ENCODE measurements at places on chromosomes 7 and 10.

DNA sequence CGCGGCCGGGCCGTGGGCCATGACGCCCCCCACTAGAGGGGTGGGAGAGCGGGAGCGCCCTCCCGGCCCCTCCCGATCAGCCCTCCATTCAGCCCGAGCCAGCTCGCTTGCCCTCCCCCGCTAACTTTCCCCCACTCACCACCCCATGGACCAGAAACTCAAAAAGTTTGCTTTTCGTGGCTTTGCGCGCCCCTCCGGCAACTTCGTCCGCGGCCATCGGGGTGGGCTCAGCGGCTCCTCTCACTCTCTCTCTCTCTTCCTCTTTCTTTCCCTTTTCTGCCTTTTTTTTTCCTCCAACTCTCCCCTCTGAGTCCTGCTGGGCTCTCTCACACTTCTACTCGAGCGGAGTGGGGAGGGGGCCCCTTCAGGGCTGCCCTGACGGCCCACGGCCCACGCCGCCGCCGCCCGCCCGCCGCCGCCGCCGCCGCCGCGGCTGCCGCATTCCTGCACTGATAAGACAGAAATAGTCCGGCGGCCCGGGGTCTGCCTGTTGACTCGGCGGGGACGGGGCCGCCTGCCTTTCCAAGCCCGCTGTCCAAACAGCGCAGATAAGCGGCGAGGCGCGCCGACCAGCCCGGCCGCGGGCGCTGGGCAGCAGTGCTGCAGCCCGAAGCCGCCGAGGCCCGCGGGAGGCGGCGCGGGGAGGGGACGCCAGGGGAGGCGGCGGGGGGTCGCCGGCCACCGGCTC is at the start of gene SMARCD3:
Gene SMARCD3, minus strand, starts transcription at position 349 of the 688 bp plus-strand sequence. Its CDS starts 132 bp downstream, at position 217.
- DNase-seq: peak; percentile 67

- no peak for DNase-seq
Observed at GRCh38 chr10:49298671-49298982, 343 bp upstream of the C10orf71 start.

DNA sequence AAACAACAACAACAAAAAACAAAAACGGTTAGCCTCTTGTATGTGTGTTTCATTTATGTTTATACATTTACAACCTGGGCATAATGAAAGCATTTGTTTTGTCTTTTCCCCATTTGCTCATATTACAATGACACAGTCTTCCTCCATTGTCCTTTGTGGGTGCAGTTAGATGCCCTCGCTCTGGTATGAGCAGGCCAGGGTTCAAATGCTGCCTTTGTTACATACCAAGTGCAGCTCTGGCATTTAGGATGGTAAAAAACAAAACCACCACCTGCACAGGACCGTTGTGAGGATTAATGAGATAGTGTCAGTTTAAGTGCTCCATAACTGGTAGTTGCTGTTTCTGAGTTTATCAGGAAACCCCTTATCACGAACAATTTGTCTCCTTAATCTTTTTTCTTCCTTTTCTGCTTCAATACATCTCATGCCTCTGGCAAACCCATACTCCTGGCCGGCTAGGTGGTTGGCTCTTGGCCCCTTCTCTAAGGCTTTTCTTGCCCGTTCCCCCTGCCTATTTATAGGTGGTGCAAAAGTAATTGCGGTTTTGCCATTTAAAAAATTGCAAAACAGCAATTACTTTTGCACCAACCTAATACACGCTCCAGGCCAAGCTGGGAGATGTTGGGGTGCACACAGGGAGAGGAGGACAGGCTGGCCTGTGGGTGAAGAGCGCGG is 18.6 kb upstream of the TMEM225B start:
- no peak for DNase-seq

DNA sequence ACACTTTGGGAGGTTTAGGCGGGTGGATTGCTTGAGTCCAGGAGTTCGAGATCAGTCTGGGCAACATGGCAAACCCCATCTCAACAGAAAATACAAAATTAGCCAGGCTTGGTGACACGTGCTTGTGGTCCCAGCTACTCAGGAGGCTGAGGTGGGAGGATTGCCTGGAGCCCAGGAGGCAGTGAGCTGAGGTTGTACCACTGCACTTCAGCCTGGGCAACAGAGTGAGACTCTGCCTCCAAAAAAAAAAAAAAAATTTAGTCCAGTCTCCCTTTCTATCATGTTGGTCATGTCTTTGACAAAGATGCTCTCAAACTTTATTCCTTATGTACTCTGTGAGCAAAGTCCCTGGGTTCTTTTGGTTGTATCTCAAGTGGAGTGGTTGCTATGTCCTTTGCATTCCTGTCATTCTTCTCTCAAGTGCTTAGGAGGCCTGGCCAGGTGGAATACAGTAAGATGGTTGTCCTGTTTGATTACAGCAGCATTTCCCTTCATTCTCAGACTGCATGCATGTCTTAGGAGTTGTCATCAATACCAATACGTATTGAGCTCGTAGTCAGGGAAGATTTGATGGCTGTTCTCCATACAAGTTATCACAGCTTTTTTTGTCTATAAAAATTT is 85.7 kb downstream of the MMRN2 start:
- DNase-seq: peak; percentile 62

DNA sequence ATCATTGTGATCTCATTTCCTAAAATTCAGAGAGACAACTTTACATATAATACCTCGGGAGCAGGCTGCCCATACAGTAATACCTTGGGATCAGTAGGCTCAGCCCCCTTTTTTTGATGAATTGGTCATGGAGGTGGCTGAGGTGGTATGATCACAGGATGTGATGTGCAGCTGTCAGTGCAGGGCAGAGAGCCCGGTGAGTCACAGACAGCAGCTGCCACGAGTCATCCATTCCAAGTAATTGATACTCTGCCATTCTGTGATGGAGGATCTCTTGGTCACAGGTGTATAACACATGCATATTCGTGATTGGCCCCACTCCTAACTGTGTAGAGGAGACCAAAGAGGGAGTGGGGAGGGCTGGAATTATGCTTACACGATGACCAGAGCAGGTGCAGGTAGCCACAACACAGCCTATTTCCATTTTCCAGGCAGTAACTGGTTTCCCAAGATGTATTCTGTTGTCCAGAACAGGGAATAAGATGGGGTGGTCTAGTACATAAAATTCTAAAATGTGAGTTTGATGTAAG is 14.1 kb downstream of the NRCAM start:
- DNase-seq: peak; percentile 66

DNA sequence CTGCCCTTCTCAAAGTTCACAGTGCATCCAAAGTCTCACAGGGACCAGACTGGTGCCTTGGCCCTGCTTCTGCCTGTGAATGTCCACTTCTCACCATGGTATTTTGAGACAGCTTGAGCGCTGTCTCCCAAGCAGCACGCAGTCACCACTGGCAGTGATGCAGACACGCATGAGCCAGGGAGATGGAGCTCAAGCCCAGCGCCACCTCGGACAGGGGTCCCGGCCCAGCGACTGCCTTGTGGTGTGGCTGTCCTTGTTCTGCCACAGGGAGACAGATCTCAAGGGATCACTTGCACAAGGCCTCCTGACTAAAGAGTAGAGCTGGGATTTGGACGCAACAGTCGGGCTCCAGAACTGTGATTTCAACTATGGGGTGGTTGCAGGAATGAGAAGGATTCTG is 92.6 kb upstream of the MBL2 start:
- no peak for DNase-seq

DNA sequence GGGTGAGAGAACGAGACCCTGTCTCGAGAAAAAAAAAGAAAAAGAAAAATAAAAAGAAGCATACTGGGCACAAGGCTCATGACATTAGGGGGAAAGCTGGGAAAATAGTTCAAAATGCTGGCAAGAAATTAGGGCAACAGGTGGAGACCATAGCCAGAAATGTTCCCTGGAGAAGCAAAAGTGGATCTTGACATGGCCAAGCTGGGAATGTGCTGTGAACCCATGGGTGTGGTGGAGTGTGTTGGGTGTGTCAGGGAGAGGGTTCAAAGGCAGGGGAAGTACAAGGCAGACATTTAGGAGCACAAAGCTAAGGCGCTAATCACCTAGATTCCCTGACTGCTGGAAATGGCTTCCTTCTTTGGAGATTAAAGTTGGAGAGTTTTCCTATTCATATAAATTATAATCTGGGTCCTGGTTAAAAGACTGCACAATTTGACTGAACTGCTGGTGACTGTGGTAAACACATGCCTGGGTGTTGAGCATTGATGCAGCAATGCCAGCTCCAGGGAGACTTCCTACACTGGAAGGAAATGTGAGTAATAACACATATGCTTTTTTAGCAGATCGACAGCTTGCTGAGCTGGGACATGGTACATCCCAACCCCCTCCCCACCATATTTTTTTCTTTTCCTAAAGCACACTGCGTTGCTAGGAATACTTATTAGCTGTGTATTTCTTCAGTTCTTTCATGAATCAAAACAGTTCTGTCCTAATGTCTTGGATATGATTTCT is 70.1 kb upstream of the ARHGAP21 start:
- no peak for DNase-seq

- DNase-seq: no peak
Observed at GRCh38 chr7:129771928-129772479, 160.5 kb downstream of the NRF1 start.

GRCh38 chr10:96560966-96561887 is 25.6 kb downstream of the TM9SF3 start:
- no peak for DNase-seq

DNA sequence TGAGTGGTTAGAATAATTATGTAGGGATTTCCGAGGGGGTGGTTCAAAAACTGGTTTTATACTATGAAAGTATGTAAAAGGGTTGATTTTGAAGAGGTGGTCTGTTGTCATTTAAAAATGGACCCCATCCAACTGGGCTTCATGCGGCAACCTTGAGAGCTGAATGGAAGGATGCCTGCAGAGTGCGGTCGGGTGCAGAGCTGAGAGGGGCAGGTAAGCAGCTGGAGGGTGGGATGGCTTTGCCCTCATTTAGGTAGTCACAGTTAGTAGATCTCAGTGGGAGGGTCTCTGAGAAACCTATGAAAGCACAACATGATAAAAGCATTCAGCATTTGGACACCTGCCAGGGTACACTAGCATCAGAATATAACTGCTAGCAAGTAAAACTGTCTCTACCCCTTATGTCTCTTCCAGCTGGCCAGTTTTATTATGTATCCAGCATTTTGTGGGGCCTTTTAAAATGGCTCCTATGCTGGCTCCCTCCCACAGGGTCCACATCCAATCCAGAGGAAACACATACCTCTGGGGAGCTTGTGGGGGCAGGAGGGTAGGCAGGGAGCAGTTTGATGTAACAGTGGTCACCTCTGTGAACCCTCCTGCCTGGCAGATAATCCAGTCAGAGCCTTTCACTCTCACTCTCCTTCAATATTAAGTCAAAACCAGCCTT is 75.9 kb upstream of the MAGI2 start:
- no peak for DNase-seq

DNA sequence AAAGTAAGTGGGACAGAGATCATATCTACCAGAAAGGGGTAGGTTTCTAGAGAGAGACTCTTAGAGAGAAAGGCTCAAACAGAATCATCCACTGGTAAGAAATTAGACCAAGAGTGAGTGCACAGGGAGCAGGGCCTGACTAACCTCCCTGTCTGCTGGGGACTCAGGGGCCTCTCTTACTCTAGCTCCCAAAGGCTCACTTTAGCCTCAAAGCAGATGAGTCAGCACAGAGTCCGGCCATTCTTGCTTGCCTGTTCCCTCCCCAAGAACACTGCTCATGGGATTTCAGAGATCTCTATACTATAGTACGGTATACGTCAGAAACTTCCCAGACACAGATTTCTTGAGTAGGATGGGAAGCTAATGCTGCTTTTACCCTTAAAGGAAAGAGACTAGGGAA is 32.7 kb downstream of the RBM28 start:
- no peak for DNase-seq

DNA sequence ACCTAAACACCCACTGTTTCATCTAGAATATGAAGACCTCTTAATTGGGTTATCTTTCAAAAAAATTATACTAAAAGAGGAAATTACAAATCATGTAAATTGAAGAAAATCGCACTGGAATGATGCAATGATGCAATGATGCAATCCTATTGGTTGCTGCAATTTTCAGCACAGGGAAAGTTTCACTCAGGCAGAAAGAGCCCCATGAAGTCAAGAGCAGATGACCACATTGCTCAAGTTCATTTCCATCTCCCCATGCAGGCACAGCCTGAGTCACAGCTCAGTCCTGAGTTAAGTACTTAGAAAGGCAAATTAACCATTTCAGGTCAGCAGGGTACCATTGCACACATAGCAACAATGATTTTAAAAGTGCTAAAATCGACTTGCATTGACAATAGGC is 180.3 kb upstream of the MYO3A start:
- no peak for DNase-seq

DNA sequence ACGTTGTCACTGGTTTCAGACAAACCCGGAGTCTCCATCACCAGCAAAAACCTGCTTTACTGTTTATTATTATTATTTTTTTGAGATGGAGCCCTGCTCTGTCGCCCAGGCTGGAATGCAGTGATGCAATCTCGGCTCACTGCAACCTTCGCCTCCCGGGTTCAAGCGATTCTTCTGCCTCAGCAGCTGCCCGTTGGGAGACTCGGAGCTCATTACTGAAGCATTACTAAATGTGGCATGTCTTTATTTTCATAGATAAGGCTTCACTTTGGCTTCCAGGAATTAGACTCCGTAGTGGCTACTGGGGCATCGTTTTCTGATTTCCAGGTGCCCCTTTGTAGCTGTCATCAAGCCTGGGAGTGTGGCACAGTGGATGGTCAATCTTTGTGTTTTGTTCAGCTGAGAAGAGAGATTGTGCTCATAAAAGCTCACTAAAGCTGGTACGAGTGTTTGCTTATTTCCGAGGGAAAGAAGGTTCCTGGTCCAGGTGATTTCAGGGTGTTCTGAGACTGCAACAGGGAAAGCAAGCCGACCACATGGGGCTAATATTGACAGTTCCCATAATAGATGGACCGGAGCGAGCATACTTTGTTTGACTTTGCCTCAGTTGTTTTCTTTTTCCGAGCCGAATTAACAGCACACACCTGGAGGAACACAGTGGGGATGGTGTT is 163.1 kb downstream of the CAMK1D start:
- DNase-seq: no peak

DNA sequence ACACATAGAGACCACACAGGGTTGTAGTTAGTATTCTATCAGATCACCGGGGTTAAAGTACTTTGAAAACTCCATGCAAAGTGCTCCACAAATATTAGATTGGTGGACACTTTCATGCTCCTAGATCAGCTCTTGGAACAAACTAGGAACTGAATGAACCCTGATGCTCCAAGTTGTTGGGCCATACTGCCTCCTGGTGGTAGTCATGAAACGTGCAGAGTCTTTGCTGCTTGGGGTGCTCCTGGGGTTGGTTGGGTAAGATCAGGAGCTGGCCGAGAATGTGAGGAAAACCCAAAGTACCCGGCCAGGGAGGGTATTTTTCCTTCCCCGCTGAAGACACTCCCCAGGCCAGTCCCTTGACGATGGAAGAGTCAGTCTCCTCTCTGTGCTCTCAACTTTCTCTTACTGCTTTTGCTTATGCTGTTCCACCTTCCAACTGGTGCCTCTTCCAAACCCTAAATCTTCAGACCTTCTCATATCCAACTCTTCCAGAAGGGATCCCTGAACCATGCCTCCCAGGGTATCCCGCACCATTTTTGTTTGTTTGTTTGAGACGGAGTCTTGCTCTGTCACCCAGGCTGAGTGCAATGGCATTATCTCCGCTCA is 918 bp upstream of the RPEL1 start:
- DNase-seq: peak; percentile 87

- no peak for DNase-seq
Observed at GRCh38 chr10:9545073-9545472, 1472.6 kb upstream of the CELF2 start.

- no peak for DNase-seq
Observed at GRCh38 chr7:55570218-55570873, 2.0 kb downstream of the VOPP1 start.

All from ACHN (cell line).